Fibroblast of skin of abdomen (primary cell): ENCODE measurements at places on chromosomes 12 and 14.
A peak's percentile ranks its signal among the peaks of the same experiment; 100 is the strongest.

GRCh38 chr12:132803888-132804287, 24.8 kb downstream of the GOLGA3 start:
- no peak for DNase-seq

GRCh38 chr14:105279642-105280361, 21.0 kb downstream of the BRF1 start:
- DNase-seq: no peak

DNA sequence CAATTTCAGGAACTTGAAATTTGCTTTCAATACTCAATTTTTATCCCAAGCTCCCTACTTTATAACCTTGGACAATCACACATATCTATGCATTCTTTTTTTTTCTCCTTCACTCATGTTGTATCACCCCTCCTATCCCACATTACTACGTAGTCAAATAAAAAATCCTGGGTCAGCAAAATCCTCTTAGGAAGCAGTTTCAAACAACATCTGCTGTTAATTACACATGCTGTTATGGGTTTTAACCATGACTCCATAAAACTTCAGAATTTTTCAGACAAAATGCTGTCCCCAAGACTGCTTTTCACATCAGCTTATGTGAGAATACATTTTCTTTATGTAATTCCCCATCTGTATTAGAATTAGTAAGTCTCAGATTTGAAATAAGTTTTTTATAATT, 61.7 kb downstream of the LRFN5 start:
- DNase-seq: peak; percentile 78

DNA sequence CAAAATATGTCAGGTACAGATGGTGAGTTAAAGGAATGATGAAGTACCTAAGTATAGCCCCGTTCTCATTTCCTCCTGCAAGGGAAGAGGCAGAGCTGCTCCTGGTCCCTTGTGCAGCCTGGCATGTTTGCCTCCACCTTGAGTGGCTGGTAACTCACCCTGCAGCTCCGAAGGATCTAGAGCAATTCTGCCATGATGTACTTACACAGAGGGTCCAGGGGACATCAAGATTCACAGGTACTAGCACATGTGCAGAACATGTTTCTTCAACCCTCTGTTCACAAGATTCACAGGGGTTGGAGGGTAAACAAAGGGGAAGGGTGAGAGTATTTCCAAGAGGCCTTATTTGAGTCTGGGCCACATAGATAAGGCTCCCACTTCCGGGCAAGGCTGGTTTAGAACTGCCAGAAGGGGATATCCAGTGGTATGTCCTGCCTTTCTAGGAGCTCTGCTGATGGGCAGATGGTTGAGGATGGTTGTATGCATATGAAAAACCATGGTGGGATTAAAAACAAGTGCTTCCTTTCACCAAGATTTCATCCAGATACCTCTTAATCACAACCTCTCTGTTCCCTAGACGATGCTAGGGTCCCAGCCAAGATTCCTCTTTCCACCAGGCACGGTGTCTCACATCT, 7.7 kb downstream of the DCTN2 start:
- DNase-seq: no peak

DNA sequence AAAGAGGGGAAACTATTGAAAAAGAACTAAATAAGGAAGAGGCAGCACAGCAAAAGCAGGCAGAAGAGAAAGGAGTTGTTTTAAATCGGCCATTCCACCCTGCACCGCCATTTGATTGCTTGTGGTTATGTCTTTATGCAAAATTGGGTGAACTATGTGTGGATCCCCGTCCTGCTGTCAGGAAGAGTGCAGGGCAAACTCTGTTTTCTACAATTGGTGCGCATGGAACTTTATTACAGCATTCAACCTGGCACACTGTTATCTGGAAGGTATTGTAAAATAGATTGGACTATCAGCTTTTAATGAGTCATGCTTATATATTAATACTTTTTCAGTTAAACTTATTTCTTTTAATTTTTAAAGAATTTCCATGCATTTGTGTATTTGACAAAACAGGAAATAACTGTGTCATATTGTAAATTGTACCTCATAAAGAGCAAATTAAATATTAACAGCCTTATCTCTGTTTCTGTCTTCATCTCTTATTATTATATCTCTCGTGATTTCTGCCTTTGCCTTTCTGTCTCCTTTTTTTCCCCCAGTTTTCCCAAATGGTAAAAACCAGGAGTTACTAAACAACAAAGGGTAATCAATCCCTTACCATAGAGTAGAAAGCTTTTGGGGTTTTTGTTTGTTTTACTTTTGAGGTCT, 86.4 kb downstream of the MON2 start:
- DNase-seq: no peak

GRCh38 chr12:13277293-13277692, 80.8 kb downstream of the EMP1 start:
- DNase-seq: no peak

- DNase-seq: no peak
These were observed 98.2 kb downstream of the BTG1 start for GRCh38 chr12:92047393-92047826.

GRCh38 chr14:22314183-22314820, 274.7 kb downstream of the DAD1 start:
- peak; percentile 45 for DNase-seq

GRCh38 chr12:94204499-94205247, 56.3 kb downstream of the PLXNC1 start:
- no peak for DNase-seq

DNA sequence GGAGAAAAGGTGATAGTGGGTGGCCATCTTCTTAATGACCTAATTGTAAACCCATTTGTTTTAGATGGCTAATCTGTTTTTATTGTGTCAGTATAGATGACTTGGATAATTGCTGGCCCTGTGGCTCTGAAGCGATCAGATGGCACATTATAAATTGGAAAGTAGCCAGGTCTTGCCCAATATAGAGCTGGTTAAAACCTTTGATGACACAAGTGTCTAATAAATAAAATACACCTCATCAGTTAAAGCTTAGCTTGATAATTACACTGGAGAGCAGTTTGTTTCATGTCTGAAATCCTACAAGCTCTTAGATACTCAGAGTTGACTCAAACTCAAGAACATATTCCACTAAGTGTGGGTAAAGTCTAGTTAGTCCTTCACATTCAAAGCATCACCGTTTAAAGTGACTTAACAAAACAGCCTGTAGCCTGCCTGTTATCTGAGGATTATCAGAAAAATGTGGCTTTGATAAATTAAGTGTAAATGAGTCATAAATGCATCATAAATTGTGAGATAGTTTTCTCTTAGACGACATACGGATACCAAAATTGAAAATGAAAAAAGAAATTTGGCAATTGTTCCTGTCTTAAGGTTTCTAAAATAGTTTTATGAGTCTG, 280.9 kb downstream of the LRIG3 start:
- DNase-seq: peak; percentile 60

DNA sequence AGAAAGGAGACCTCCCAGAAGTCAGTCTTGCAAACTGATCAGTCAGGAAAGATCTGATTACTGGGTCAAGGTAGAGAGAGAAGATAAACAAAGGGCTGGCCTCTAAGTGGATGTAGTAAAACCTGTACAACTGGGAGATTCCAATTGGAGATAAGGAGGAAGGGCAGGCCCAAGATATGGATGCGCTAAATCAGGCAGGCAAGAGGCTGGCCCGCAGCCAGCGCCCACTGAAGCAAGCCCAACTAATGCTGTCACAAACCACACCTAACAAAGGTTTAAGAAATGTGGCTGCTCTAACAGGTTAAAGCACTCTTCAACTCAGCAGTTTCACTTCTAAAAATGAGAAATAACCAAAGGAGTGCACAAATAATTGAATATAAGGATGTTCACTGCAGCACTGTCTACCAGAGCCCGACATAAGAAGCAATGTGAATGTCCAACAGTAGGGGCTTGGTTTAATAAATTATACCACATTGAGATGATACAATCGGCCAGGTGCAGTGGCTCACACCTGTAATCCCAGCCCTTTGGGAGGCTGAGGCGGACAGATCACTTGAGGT, 4.7 kb downstream of the GLTP start:
- DNase-seq: no peak

GRCh38 chr14:95315156-95315555, 4.6 kb downstream of the CLMN start:
- DNase-seq: no peak

DNA sequence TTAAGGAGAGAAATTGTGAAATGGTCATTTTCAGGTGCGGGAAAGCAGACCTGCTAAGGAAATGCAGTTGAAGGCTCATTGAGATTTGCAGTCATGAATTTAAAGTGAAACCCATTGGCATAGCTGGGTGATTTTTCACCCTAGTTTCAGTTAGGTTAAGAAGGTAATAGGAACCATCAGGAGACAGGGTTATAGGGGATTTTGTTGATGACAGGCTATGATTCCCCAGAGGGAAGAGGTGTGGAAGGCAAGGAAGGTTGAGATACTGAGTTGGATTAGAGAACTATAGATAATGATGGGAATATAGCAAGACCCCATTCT, 22.7 kb upstream of the BMAL2 start:
- no peak for DNase-seq

DNA sequence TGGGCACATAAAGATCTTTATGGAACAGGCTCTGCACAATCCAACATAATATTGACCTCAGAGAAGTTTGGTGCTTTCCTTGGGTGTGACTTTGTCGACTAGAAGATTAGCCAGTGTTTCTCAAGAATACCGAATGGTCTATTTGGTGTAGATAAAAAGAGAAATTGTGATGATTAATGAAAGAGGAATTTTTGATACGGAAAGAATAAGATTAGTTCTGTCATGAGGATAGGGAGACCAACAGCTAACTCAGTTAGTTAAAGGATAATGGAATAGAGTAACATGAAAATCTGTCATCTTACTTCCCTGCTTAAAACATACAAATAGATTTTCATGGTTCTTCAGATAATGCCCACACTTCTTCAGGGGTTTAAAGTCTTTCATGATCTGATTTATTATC, 24.2 kb downstream of the PTPRO start:
- DNase-seq: no peak

- peak; percentile 18 for DNase-seq
These were observed 1538.3 kb upstream of the SEL1L start for GRCh38 chr14:83071888-83072501.

GRCh38 chr12:126369487-126370463, 1304.5 kb downstream of the AACS start:
- peak; percentile 63 for DNase-seq
